ENCODE measurements at places on chromosomes 11 and 22. TPM values are rescaled to one million over a fixed set of nuclear protein-coding genes. Genes with fewer than 3 reads are reported as not detected.
A peak's percentile ranks its signal among the peaks of the same experiment; 100 is the strongest.

GRCh38 chr11:44006917-44007361, 40.8 kb upstream of the ACCSL start:
- DNase-seq, result no peak
- peaks cover 5% of the 10 kb centered on the region for H3K27me3 ChIP-seq
- H3K27ac ChIP-seq, result no peak overlapping the region
- H3K4me3 ChIP-seq, result no peak overlapping the region
- no peaks in the 10 kb centered on the region for H3K4me1 ChIP-seq

DNA sequence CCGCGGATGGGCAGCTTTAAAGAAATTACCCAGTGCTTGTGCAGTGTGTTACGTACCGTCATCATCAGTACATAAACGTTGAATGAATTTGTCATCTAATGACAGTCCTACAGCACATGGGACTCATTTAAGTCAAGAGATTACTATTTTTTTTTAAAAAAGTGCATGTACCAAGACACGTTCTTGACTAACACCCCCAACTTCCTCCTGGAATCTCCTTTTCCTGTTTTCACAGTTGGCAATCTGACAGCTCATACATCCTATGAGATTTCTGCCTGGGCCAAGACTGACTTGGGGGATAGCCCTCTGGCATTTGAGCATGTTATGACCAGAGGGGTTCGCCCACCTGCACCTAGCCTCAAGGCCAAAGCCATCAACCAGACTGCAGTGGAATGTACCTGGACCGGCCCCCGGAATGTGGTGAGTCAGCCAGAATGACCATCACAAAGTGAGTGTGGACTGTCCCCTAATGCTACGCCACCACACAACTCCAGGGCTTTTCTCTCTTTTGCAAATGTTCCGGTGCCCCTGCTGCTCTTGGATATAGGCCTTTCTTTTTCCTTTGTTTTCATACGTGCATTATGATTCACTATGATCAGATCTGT, 162.0 kb upstream of the SORL1-AS1 start:
- H3K4me1 ChIP-seq, result no peaks in the 10 kb centered on the region
- peaks cover 22% of the 10 kb centered on the region for H3K36me3 ChIP-seq
- no peak overlapping the region for H3K4me3 ChIP-seq
- no peak overlapping the region for H3K27ac ChIP-seq

GRCh38 chr11:114259124-114259526, 37.1 kb upstream of the NNMT start:
- H3K27me3 ChIP-seq, result no peaks in the 10 kb centered on the region
- no peak overlapping the region for H3K27ac ChIP-seq
- no peak for DNase-seq
- H3K4me1 ChIP-seq, result no peaks in the 10 kb centered on the region
- H3K4me3 ChIP-seq, result no peak overlapping the region

Gene OR10AG1
- total RNA-seq, result not detected

DNA sequence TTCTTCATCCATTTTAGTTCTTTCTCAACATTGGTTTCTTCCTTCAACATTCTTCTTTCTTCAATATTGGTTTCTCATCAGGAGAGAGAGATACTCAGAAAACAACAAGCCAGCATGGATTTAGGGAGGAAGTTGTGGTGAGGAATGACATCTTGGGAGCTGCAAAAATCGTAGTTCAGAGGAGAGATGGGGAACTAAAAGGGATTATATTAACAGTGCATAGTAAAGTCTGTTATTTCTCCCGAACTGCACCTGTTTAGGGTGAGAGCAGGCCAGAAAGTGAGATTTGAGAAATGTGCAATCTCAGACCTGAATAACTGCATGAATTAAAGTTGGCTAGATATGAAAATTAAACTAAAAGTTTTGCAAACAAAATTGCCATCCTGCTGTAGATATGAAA, 94.5 kb downstream of the CASP12 start:
- peaks cover 21% of the 10 kb centered on the region for H3K4me1 ChIP-seq
- DNase-seq, result no peak

GRCh38 chr22:41598081-41598480, 8.4 kb upstream of the PMM1 start:
- H3K4me3 ChIP-seq, result no peak overlapping the region
- no peak overlapping the region for H3K27ac ChIP-seq
- H3K36me3 ChIP-seq, result peaks cover 32% of the 10 kb centered on the region
- H3K4me1 ChIP-seq, result peaks cover 4% of the 10 kb centered on the region
- DNase-seq, result no peak

DNA sequence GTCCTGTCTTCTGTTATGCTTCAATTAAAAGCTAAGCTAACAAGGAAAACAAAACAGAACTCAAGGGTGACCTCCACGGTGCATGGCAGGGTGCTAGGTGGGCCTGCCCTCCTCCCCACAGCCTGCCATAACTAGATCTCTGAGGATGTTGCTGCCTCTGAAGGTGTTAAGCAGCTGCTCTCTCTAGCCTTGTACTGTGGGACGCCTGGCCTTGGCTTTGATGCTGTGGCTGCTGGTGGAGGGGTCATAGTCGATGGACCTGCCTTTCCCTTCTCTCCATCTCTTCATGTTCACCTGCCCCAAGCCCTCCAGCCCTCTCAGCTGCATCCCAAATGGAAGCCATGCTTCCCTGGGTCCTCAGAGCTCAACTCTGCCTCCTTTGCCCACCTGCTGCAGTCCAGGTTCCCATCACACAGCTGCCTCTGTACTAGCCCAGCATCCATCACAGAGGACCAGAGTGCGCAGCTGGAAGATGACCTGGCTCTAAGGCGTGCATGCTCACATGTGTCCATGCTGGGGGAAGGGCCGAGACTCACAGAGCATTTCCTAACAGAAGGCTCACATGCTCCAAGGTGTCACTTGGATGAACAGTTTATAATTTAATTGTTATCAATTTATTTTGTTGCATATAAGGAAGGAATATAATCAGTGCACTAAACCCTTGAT, 180.3 kb upstream of the E2F8 start:
- H3K27me3 ChIP-seq, result peaks cover 15% of the 10 kb centered on the region
- no peak for DNase-seq
- H3K36me3 ChIP-seq, result no peaks in the 10 kb centered on the region
- H3K4me1 ChIP-seq, result no peaks in the 10 kb centered on the region
- no peak overlapping the region for H3K27ac ChIP-seq

GRCh38 chr11:106161775-106162634, 84.5 kb downstream of the AASDHPPT start:
- peak; percentile 6 for DNase-seq
- H3K36me3 ChIP-seq, result peaks cover 4% of the 10 kb centered on the region
- no peak overlapping the region for H3K4me3 ChIP-seq
- H3K27ac ChIP-seq, result no peak overlapping the region

Gene SYCE3
- 3.8 TPM for total RNA-seq

Gene AMPD3
- total RNA-seq, result 26.3 TPM

- no peaks in the 10 kb centered on the region for H3K36me3 ChIP-seq
- H3K27ac ChIP-seq, result no peak overlapping the region
- H3K4me3 ChIP-seq, result no peak overlapping the region
- no peak for DNase-seq
These were observed 31.3 kb downstream of the LRRC74B start for GRCh38 chr22:21076912-21077625.

DNA sequence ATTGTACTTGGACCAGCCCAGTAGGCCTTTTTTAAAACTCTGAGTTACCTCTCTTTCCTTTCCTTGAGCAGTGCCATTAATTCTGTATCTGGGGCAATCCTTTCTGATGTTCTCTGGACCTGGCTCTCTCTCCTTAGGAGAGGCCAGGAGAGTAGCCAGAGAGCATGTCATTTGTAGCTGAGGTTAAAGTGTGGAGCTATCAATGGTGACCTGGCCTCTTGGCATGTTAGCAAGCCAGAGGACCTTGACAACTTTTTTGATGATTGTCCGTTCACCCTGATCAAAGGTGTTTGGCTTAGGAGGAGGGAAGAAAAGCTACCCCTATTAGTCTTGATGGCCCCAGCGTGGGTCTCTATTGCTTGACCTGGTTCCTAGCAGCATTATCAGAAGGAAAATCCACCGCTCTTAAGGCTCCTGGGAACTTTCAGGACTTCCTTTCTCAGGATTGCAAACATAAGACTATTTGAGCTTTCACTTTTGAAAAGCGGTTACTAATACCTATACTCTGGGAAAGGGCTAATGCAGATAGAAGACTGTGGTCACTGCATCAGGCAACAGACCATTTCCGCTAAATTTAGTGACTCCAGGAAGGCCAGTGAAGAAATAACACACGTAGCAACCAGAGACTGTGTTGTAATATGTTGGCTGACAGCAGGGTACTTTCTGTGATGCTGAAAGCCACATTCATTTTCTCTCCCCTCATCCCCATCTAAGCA, 18.2 kb downstream of the LIMK2 start:
- no peaks in the 10 kb centered on the region for H3K27me3 ChIP-seq
- H3K4me3 ChIP-seq, result no peak overlapping the region
- peak overlapping the region; percentile 34 for H3K27ac ChIP-seq
- peaks cover 32% of the 10 kb centered on the region for H3K4me1 ChIP-seq
- DNase-seq, result no peak

- peaks cover 49% of the 10 kb centered on the region for H3K36me3 ChIP-seq
- peaks cover 33% of the 10 kb centered on the region for H3K4me1 ChIP-seq
- peak overlapping the region; percentile 62 for H3K4me3 ChIP-seq
- peak overlapping the region; percentile 95 for H3K27ac ChIP-seq
- H3K27me3 ChIP-seq, result no peaks in the 10 kb centered on the region
These were observed 28.1 kb downstream of the IGSF9B start for GRCh38 chr11:133928628-133929059.

DNA sequence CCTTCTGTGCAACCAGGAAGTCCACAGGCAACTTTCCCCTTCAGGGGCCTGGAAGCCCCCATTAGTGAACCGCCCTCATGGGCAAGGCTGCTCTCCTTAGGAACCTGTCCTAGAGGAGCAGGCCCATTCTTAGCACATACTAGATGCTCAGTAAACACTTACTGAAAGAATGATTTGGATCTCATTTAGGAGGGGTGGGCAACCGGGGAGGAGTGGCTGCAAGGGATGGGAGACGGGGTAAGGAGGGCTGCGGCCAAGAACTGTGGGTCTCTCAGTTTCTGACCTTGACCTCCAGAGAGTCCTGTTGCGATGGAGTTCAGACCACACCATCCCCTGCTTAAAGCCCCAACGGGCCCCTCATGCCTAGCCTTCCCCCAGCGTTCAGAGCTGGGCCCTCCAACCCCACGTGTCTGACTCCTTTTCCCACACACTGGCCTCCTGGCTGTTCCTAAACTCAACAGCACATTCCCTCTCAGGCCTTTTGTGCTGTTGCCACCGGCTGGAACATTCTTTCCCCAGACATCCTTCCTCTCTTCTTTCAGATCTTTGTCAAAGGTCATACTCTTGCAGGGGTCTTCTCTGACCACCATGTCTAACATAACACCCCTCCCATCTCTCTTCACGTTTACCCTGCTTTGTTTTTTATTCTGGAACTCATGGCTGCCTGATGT, 20.7 kb upstream of the PICK1 start:
- H3K27me3 ChIP-seq, result no peaks in the 10 kb centered on the region
- no peaks in the 10 kb centered on the region for H3K36me3 ChIP-seq
- no peak for DNase-seq
- no peak overlapping the region for H3K4me3 ChIP-seq
- no peak overlapping the region for H3K27ac ChIP-seq

DNA sequence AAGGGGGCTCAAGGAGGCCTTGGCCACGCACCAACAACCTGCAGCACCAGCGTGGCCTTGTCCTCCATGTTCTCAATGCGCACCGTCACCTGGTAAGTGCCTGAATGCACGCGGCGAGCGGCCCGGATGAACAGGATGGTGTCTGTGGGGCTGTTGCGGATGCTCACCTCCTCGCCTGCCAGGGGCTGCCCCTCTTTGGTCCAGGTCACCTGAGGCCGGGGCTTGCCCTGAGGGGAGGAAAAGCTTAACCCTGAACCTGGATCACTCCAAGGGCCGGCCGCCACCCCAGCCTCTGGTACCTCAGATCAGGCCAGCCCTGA, 19.0 kb downstream of the MYBPC3 start:
- no peak overlapping the region for H3K4me3 ChIP-seq
- H3K36me3 ChIP-seq, result no peaks in the 10 kb centered on the region
- no peaks in the 10 kb centered on the region for H3K4me1 ChIP-seq
- no peak for DNase-seq
- H3K27me3 ChIP-seq, result no peaks in the 10 kb centered on the region

Gene RASSF10
- not detected for total RNA-seq

Gene RPS25
- total RNA-seq, result 1,590 TPM

Gene MCAM
- 6.9 TPM for total RNA-seq

GRCh38 chr11:17767301-17767885, 32.8 kb downstream of the KCNC1 start:
- no peak overlapping the region for H3K4me3 ChIP-seq
- H3K4me1 ChIP-seq, result no peaks in the 10 kb centered on the region
- no peaks in the 10 kb centered on the region for H3K36me3 ChIP-seq
- DNase-seq, result no peak
- H3K27me3 ChIP-seq, result peaks cover 3% of the 10 kb centered on the region

GRCh38 chr11:70075836-70076235, 2.3 kb upstream of the ANO1 start:
- H3K4me3 ChIP-seq, result no peak overlapping the region
- peaks cover 4% of the 10 kb centered on the region for H3K4me1 ChIP-seq
- no peak for DNase-seq
- H3K27me3 ChIP-seq, result peaks cover 57% of the 10 kb centered on the region
- H3K36me3 ChIP-seq, result no peaks in the 10 kb centered on the region

DNA sequence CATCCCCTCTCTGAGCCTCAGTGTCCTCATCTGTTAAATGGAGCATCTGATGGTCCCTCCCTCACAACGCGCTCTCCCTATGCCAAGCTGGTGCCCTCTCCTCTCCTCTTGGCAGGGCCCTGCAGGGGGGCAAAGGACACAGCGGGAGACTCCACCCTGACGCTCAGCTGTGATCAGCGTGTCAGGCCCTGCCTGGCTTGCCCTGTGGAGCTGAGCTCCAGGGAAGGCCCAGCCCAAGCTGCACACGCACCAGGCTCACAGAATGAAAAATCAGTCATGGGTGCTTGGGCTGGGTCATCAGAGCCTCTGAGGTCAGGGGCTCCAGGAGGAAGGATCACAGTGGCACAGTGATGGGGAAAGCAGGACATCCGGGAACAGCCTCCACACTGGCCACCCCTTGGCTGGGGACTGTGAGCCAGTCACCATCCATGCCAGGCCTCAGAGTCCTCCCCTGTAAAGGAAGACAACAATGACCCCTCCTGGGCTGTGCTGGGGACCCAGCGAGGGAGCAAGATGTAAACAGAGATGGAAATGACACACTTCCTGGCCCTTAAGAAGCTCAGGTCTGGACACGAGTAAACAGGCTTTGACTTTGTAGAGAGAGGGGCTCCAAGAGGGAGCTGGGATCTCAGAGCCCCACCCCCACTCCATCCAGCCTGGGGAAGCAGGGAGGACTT, 36.6 kb downstream of the RPL3 start:
- DNase-seq, result no peak
- no peaks in the 10 kb centered on the region for H3K36me3 ChIP-seq
- H3K27ac ChIP-seq, result no peak overlapping the region
- H3K27me3 ChIP-seq, result peaks cover 4% of the 10 kb centered on the region

Gene SPON1
- 0.41 TPM for total RNA-seq

Gene C22orf31
- not detected for total RNA-seq

GRCh38 chr22:28016781-28017557, 97.9 kb upstream of the PITPNB start:
- H3K4me3 ChIP-seq, result no peak overlapping the region
- H3K27ac ChIP-seq, result no peak overlapping the region
- DNase-seq, result no peak

Gene HTR3B
- not detected for total RNA-seq
